ENCODE measurements at places on chromosomes 1 and 21. TPM values are rescaled to one million over a fixed set of nuclear protein-coding genes. Genes with fewer than 3 reads are reported as not detected.

The PLEKHM2 gene
- total RNA-seq = 40.3 TPM

The FASLG gene
- not detected for total RNA-seq

The HES4 gene
- 10.6 TPM for total RNA-seq

The KRTAP19-1 gene
- not detected for total RNA-seq

The GNAT2 gene
- total RNA-seq = not detected

The HDGF gene
- total RNA-seq = 162 TPM

The DPT gene
- 56.0 TPM for total RNA-seq

The C1orf116 gene
- 24.6 TPM for total RNA-seq

The TMEM200B gene
- 1.9 TPM for total RNA-seq

The FMN2 gene
- total RNA-seq = not detected

The ATP6V1G3 gene
- not detected for total RNA-seq

The FCGR3B gene
- 1.1 TPM for total RNA-seq

The COL8A2 gene
- 10.2 TPM for total RNA-seq

The TDRD10 gene
- 9.9 TPM for total RNA-seq

Measured in thyroid gland (tissue), 4 donors.